KG1 (cell line): ENCODE measurements at places on chromosomes 4 and X.

- DNase-seq = no peak
These were observed 488.3 kb downstream of the MAGEE1 start for GRCh38 chrX:76915836-76916235.

DNA sequence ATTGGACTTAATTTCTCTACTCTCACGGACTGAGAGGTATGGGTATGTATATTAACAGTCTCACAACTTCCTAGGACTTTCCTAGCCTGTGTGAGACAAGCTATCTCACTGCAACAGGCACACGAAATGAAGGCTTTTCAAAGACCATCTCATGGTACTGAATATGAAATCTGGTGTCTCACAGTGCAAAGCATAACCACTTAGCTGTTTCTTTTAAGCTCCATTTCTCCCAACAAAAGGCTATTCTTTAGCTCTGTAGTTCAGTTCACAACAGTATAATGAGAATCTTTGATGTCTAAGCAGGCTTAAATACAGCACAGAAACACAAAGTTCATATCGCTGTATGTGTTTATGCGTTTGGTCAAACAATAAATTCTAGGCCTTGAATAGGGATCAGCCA is 116.2 kb upstream of the PCDH18 start:
- no peak for DNase-seq

- DNase-seq = peak; percentile 9
These were observed 54.5 kb downstream of the RAB40A start for GRCh38 chrX:103464774-103465117.

- no peak for DNase-seq
These were observed 495.9 kb upstream of the FSTL5 start for GRCh38 chr4:162659716-162660115.

- DNase-seq = no peak
These were observed 73.3 kb downstream of the NCAPG start for GRCh38 chr4:17884063-17884462.

GRCh38 chr4:157978680-157979361 is 194.0 kb downstream of the GASK1B start:
- no peak for DNase-seq

- DNase-seq = no peak
These were observed 12.7 kb upstream of the DGKK start for GRCh38 chrX:50483283-50483682.

GRCh38 chr4:126969360-126970235 is 663.2 kb upstream of the INTU start:
- DNase-seq = no peak

- DNase-seq = no peak
These were observed 19.3 kb upstream of the CPE start for GRCh38 chr4:165359506-165359905.

GRCh38 chr4:6092971-6093370 is 74.7 kb upstream of the C4orf50 start:
- DNase-seq = no peak

DNA sequence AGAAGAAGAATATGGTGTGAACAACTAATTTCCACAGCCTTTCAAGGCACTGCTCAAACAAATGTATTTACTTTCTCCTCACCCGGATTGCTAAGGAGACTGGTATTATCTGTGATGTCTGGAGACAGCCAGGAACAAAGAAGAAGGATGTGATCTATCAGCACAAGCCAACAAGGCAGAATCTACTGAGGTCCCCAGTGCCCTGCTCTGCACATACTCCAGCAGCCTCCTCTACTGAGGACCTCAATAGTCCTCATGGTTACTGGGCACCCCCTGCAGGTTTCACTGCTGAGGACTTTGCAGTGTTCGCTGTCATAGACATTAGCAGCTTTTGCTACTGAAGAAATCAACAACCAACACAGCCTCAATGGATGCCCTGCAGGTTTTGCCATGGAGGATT is 930.1 kb downstream of the ADGRL3 start:
- no peak for DNase-seq

DNA sequence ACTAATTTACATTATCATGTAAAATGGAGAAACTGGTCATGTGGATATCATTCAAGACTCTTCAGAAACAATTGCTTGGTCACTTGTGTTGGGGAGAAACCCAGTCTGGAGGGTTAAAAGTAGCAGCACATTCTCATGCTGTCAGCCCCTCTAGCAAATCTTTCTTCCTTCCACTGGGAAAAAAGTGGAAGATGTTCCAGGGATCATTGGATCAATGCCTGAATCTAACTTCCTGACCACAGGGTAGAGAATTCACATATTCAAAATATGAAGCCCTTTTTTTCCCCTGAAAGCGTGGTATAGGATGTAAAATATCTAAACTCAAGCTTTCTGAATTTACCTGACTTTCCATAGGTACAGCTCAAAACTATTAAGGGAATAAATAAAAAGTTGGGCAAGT is 98.0 kb downstream of the CXCL13 start:
- no peak for DNase-seq

DNA sequence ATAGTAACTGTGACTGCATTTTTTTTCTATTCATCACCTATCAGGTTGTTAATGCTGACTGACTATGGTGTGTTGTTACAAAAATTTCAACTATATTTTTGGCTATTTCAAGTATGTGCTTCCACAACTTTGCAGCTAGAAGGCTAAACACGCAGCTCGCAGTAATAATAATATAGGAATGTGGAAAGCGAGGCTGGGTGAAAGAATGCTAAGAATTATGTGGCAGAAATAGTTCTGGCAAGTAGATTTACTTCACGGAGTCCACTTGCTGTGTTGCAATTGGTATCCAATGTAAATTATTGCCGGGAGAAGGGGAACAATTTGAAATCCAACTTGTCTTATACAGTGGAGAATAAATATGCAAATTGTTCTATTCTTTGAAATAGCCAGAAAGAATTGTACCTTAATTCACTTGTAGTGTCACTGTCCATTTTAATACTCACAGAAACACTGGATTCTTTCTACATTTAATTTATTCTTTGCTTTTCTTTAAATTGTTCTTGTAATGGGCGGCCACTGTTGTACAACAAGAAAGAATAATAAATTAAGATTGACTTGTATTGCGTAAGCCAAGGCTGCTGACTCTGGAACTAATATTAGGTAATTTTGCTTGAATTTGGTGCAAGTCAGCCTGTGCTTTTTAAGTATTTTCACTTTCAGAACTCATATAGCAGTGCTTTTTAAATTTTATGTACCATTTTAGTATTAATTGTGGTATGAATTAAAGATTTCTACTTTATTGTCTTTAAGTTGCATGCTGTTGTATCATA is 154.9 kb downstream of the FRMPD4 start:
- no peak for DNase-seq

GRCh38 chrX:12686331-12686730 is 104.9 kb upstream of the PRPS2 start:
- no peak for DNase-seq
